Cardiac muscle cell (in vitro differentiated cells and primary cell): ENCODE measurements at places on chromosomes 4 and X.

DNA sequence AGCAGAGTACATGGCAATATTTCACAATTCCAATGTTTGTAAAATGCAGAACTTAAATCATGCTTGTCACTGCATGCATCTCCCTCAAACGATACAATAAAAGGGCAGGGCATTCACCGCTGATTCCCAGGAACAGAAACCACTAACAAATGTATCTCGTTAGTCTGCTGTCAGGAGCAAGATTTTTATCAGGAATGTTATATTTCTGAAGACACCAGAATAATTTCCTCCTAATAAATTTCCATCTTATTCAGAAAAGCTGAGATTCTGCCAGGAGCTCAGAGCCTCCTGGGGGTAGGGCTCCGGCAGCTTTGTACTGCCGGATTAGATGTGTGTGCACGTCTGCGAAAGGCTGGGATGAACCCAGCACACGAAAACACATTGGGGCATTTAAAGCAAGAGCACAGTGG, 54.0 kb upstream of the LDB2 start:
- no peak for DNase-seq

- DNase-seq, result no peak
These were observed 68.0 kb downstream of the LUZP4 start for GRCh38 chrX:115357326-115358120.

DNA sequence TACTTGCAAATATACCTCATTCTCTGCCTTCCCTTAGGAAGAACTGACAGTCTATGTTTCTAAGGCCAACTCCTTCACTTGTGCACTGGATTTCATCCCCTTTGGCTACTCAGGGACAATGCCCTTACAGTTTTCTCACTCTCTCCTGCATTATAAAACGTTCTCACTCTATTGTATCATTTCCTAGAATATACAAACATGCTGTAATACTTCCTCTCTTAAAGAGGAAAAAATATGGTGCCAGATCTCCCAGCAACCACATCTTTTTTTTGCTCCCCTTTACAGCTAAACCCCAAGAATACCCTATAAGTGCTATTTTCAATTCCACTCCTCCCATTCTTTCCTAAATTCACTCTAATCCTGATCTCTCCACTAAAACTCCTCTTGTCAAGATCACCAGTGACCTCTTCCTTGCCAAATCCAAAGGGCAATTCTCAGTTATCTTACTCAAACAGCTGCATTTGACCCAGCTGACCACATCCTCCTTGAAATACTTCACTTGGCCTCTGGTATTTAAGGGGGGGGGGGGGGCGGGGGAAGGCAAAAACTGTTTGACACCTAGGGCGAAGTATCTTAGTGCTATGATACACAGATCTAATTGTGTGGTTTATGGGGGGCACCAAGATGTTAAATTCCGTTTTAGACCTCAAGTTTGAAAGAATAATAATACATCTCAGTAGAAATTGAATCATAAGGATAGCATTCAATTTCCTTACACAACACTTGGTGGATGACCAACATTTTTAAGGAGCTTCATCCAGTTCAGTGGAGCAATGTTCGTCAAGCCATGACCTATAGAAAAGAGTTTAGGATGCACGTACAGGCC, 1.6 kb downstream of the RCHY1 start:
- peak; percentile 10 for DNase-seq

DNA sequence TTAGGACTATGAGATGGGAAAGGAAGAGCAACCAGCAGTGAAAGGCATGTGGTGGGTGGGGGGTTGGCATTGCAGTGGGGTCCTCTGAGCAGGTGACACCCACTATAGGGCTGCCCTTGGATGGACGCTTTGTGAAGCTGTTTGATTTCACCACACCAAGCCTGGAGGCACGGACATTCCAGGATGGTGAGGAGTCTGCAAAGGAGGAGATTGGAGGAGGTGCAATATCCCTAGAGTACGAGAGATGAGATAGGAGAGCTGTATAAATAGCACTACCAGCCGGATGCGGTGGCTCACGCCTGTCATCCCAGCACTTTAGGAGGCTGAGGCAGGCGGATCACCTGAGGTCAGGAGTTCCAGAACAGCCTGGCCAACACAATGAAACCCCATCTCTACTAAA, 42.3 kb downstream of the SHOX start:
- DNase-seq, result no peak

- DNase-seq, result peak; percentile 53
These were observed 126.9 kb upstream of the GPRIN3 start for GRCh38 chr4:89434364-89434988.

DNA sequence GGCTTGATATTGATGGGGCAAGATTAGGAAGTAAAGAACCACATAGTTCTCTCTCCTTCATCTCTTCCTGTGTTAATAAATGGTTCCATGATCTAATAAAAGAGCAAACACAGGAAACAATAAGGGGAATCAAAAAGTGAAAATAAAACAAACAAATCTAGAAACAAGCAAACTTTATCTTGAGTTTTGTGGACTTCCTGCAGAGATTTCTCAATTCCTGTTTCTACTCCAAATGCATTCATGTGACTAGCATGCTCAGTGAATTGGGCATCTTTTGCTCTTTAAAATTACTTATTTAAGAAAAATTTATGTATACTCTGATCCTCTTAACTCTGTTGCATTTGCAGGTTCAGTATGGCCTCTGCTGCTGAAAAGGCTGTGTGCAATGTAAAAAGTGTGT, 682.0 kb downstream of the KCTD8 start:
- no peak for DNase-seq

GRCh38 chrX:122203399-122203798, 980.7 kb upstream of the GRIA3 start:
- DNase-seq, result no peak

DNA sequence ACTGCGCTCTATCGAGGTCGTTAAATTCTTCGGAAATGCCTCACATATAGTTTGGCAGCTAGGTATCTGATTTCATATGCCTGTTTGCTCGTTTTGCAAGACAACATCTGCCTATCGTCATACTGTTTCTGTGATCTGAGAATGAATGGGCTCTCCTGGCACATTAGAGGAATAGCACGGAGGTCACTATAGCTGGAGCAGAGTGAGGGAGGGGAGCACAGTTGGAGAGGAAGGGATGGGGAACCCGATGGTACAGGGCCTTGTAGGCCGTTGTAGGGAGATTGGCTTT, 552 bp downstream of the IKBKG start:
- DNase-seq, result no peak

DNA sequence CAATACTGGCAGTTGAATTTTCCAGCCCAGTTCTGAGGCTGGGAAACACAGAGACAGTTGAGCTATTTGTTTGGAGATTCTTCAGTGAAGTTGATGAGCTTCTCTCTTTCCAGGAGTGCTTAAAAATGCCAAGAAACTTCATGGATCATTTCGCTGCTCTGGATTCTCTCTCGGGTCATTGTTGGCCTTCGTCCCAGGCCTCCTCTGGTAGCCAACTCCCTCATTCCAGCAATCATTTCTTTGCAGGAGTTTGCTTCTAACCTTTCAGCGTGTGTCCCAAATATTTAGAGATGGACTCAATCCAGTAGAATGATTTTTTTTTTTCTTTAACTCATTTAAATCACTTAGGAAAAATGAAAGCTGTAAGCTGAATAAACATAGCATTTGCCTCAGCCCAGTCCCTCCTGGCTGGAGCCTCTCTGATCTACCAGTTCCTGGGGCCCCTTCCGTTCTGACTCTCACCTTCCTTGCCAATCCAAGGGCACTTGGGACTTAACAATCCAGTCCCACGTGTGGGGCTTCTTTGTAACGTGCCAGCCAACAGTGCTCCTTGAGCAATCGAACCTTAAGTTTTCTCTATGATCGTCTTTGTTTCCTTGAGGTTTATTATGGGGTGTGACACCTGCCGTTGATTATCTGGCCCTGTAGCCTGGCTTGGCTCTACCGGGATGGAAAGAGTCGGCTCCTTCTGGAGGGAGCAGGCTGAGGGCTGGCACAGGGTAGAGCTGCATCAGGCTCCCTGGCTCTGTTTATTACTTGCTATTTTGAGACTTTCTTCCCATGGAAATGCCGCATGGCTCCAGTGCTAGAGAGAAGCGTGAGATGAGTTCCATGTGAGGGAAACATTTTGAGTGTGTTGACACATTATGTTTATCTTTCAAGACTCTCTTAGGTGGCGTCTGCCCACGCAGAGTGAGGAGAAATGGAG, 80.4 kb upstream of the GPC4 start:
- DNase-seq, result no peak
